ENCODE measurements at places on chromosomes 16 and 17. TPM values are rescaled to one million over a fixed set of nuclear protein-coding genes. Genes with fewer than 3 reads are reported as not detected.

Gene SOCS1
- 4.6 TPM for total RNA-seq

Gene NTHL1
- 22.7 TPM for total RNA-seq

Gene SLC5A11
- total RNA-seq = not detected

Gene MAPT
- total RNA-seq = 15.7 TPM

Gene TEKT3
- not detected for total RNA-seq

Gene DPEP2
- 3.9 TPM for total RNA-seq

GRCh38 chr17:49787884-49788477 lies 500 bp upstream of the KAT7 start:
- peaks cover 8% of the 10 kb centered on the region for H3K36me3 ChIP-seq
- H3K4me1 ChIP-seq = peaks cover 53% of the 10 kb centered on the region
- no peaks in the 10 kb centered on the region for H3K27me3 ChIP-seq

GRCh38 chr16:30757316-30757715 lies 4.5 kb downstream of the CFAP119 start:
- H3K4me1 ChIP-seq = no peaks in the 10 kb centered on the region
- H3K27me3 ChIP-seq = no peaks in the 10 kb centered on the region
- peak; percentile 56 for DNase-seq

GRCh38 chr17:38881600-38882191 lies 11.8 kb downstream of the LASP1 start:
- peak; percentile 92 for DNase-seq
- H3K4me1 ChIP-seq = peaks cover 89% of the 10 kb centered on the region
- peak overlapping the region; percentile 74 for H3K27ac ChIP-seq
- no peaks in the 10 kb centered on the region for H3K27me3 ChIP-seq

GRCh38 chr16:26649381-26650045 lies 417.2 kb upstream of the C16orf82 start:
- H3K4me3 ChIP-seq = no peak overlapping the region
- DNase-seq = no peak
- no peaks in the 10 kb centered on the region for H3K4me1 ChIP-seq
- H3K36me3 ChIP-seq = no peaks in the 10 kb centered on the region

- DNase-seq = no peak
- H3K4me1 ChIP-seq = no peaks in the 10 kb centered on the region
- H3K27me3 ChIP-seq = no peaks in the 10 kb centered on the region
- H3K36me3 ChIP-seq = peaks cover 48% of the 10 kb centered on the region
Observed at GRCh38 chr17:81842725-81843504, 8.1 kb upstream of the PPP1R27 start.

DNA sequence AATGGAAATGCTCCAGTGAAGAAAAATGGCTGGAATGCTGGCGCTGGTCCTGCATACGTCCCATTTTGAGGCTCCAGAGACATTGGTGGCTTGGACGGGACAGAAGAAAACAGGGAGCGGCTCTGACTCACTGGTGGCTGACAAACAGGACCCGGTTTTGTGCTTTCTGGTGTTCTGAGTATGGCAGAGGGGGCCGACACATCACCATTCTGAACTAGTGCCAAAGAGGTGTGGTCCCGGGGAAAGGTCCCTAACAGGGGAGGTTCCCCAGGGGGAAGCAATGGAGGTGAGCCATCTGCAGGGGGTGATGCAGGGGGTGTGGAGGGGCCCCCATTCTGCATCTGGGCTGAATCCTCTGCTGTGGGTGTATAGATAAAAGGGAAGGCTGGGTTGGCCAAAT lies 8.3 kb downstream of the ANKRD40 start:
- no peaks in the 10 kb centered on the region for H3K27me3 ChIP-seq
- H3K4me3 ChIP-seq = no peak overlapping the region
- H3K27ac ChIP-seq = no peak overlapping the region
- DNase-seq = no peak
- H3K36me3 ChIP-seq = peaks cover 59% of the 10 kb centered on the region
- peaks cover 36% of the 10 kb centered on the region for H3K4me1 ChIP-seq

GRCh38 chr16:51759999-51760398 lies 608.9 kb upstream of the SALL1 start:
- H3K4me3 ChIP-seq = no peak overlapping the region
- no peaks in the 10 kb centered on the region for H3K4me1 ChIP-seq
- H3K27me3 ChIP-seq = no peaks in the 10 kb centered on the region

Measured in sigmoid colon (tissue), 7 donors.